ENCODE measurements at places on chromosomes 5 and 9. TPM values are rescaled to one million over a fixed set of nuclear protein-coding genes. Genes with fewer than 3 reads are reported as not detected.

STPG3 gene
- not detected for total RNA-seq

TNFSF15 gene
- total RNA-seq, result 48.1 TPM

DNA sequence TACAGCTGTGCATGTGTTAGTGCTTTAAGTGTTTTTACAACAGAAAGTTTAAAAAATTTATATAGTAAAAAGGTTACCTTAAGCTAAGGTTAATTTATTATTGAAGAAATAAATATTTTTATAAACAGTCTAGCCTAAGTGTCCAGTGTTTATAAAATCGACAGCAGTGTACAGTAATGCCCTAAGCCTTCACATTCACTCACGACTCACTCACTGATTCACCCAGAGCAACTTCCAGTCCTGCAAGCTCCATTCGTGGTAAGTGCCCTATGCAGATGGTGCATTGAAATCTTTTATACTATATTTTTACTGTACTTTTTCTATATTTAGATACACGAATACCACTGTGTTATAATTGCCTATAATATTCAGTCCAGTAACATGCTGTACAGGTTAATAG lies 159.1 kb downstream of the ROR2 start:
- no peak for DNase-seq

GRCh38 chr5:56272765-56273164 lies 39.6 kb upstream of the ANKRD55 start:
- DNase-seq, result no peak

DNA sequence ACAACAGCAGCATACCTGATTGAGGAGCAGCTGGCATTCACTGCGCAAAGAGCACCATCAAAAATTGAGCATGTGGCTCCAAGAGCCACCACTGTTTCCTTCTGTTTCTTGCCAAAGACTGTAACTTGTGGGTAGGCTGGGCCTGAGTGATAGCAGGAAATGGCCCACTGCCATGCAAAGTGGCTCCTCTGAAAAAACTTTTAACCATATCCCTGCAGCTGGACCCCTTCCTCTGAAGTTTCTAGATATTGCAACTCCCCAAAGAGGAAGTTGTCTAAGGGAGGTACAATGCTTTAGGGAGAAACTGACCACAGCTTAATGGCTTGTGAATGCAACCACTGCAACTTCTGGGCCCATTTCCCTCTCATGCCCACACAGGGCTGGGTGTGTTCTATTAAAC lies 355.4 kb upstream of the PDE4D start:
- DNase-seq, result no peak

CEL gene
- total RNA-seq, result 0.99 TPM

DNA sequence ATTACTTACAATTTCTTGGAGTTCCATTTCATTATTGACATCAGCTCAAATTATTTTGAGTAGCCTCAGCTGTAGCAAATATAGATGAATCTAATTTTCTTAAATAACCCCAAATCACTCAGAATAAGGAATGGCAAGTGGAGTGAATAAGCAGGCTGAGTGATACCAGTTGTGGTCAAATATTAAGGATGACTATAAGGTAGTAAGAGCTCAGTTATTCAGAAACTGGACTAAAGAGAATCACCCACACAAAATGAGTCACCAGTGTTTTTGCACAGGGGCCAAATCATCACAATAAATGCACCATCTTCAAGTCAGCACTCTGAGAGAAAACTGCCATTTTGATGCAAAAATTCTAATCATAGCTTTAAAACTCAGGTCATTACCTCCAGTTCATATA lies 128.9 kb upstream of the TARS1 start:
- DNase-seq, result no peak

GRCh38 chr5:65382582-65382981 lies 99.1 kb downstream of the ADAMTS6 start:
- DNase-seq, result no peak

DNA sequence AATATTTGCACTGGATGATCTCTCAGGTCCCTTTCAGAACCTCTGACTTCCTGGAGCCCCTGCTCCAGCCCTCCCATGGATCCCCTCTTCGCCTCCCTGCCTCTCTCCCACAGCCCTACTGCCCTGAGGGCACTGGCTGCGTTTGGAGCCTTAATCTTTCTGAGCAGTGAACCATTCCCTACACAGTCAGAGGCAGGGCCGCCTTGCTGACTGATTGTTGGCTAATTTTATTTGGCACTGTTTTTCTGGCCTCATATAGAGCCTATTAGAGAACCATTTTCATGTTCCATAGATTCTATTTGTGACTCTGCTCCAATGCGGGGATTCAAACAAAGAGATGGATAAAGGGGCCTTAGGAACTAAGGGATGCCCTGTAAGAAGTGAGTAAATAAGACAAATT lies 91.1 kb downstream of the BRINP1 start:
- no peak for DNase-seq

ROR2 gene
- total RNA-seq, result 0.12 TPM

SH3PXD2B gene
- total RNA-seq, result 41.1 TPM

CTNND2 gene
- total RNA-seq, result not detected

DNA sequence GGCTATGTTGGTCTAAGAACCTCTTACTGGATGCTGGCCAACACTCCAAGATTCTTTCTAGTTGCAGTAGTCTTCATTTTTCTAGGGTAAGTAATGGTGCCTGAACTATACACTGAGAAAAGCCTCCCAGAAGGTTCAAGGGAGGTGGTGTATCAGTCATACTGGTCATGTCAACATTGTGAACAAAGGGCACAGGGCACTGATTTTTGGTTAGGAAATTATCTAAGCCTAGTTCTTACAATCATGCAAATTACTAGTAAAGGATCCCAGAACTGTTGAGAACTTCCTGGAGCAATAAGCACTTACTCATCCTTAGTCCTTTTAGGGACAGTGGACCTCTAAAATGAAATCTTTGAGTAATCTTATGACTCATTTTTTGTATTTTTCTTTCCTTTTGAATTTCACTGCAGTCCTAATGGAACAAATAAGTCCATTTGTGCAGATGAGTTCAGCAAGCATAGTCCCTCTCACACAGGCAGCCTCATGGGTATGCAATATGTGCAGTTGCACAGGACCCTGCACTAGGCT lies 21.1 kb upstream of the CDC42SE2 start:
- DNase-seq, result no peak

GRCh38 chr5:10635257-10635866 lies 71.5 kb downstream of the ANKRD33B start:
- DNase-seq, result no peak

- no peak for DNase-seq
Measured at GRCh38 chr9:105958587-105958986, 264.2 kb downstream of the TMEM38B start.

GRCh38 chr5:6843335-6843734 lies 130.1 kb downstream of the TENT4A start:
- DNase-seq, result no peak

NRARP gene
- total RNA-seq, result 62.5 TPM

C9orf50 gene
- total RNA-seq, result not detected

GABRP gene
- total RNA-seq, result 0.41 TPM

DNA sequence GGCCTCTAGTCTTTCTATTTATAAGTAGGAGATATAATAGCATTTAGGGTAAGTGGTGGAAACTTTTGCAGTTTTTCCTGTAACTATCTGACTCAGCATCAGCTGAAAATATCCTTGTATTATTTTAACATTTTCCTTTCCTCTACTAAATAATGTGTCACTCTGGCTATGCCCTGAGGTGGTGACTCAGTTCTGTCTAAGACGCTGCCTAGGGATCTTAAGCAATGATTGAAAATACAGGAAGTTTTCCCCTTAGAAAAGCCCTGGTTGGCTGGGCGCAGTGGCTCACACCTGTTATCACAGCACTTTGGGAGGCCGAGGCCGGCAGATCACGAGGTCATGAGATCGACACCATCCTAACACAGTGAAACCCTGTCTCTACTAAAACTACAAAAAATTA lies 9.3 kb upstream of the EDIL3 start:
- peak; percentile 80 for DNase-seq

GRCh38 chr5:55278778-55279177 lies 28.7 kb downstream of the DHX29 start:
- DNase-seq, result no peak

- no peak for DNase-seq
Measured at GRCh38 chr5:3592298-3592697, 3.3 kb upstream of the IRX1 start.

DNA sequence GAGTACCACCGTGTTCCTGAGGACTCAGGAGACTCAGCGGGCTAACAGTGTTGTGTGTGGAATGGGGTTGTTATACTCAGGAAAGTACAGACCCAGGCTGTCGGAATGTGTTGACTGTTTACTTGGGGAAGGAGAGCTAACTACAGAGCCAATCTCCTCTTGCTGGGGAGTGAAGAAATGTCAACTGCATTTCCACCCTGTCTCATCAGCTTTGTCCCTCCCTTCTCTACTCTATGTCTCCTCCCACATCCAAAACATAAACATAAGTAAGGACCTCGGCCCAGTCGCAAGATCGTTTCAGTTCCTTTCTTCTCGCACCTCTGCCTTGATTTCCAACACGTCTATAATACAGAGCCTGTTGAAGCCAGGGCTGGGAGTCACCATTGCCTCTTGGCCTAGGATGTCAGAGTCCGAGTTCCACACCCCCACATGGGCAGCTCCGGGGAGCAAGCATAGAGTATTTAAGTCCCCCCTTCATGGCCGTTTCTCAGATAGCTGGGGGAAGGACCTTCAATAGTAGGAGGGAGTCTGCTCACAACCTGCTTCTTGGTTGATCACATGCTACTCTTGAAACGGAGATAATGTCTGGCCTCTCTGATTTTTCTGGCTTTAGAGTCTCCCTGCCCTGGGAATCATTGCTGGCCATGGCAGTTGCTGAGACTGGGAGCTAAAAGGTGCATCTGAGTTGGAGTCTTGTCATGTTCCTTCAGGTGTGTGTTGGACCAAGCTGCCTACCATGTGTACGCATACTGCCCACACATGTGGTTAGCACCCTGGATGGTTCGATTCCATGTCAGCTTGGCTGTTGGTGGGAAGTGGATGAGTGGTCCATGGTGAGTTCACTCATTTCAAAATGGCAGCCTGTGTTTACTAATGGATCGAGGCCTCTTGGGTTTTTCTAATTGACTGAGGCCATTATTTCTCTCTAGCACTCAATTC lies 147.3 kb downstream of the MTX3 start:
- DNase-seq, result no peak

ANKRD20A1 gene
- 0.58 TPM for total RNA-seq

Data from glomerular endothelial cell (primary cell).